NCI-H1436 treated with DMSO at 0.1 percent for 48 hours (cell line): ENCODE measurements at places on chromosomes 11 and 22.

DNA sequence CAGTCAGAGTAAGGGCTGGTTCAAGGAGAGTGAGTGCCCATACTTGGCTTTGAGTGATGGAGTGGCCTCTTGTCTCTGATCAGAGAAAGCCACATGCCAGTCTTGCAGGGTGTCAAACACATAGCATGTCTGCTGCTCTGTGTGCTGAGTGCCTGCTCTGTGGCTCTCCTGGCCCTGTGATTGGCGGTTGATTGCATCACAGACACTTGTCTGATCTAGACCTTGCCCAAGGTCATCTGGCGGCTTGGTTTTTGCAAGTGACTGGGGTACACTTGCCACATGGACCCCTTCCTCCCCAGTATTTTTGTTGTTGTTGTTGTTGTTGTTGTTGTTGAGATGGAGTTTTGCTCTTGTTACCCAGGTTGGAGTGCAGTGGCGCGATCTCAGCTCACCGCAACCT, 10.3 kb downstream of the OSBP2 start:
- DNase-seq = no peak

DNA sequence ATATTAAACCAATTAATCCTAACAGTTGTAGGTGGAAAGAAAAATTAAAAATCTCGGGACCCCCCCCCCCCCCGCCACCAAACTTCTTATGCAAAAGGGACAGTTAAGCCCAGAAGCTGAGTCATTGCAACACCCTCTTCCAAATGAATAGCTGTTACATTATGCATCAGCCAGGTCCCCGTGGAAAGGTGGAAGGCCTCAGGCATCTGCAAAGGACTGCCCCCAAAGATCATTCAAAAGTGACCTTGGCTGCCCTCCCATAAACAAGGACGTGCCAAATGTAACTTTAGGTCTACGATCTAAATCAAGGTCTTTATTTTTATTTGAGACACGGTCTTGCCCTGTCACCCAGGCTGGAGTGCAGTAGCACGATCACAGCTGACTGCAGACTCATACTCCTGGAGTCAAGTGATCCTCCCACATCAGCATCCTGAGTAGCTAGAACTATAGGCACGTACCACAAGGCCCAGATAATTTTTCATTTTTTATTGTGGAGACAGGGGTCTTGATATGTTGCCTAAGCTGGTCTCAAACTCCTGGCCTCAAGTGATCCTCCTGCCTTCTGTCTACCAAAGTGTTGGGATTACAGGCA, 22.8 kb downstream of the SYN3 start:
- no peak for DNase-seq

GRCh38 chr11:12050470-12051286, 42.3 kb upstream of the DKK3 start:
- DNase-seq = no peak

- DNase-seq = no peak
Observed at GRCh38 chr11:48122656-48123055, 94.0 kb upstream of the OR4B1 start.

DNA sequence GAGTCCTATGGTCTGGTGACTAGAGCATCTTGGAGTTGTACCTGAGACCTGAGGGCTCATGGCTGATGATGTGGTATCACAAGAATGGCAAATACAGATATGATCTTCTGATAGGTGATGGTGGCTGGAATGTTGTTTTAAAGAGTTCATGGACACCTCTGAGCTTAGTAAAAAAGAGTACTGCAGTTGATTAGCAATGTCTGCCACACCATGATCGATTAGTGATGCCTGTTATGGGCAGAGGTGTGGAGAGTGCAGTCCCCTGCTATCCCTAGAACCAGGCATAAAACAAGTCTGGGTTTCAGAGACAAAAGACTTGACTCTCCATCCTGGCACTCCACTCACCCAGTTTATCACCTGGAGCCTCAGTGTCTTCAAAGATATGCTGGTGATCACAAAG, 1.4 kb upstream of the BATF2 start:
- no peak for DNase-seq

GRCh38 chr22:37428649-37429586, 1.6 kb upstream of the ELFN2 start:
- DNase-seq = no peak

- DNase-seq = no peak
Observed at GRCh38 chr11:86418917-86419316, 44.2 kb downstream of the CCDC81 start.
